Fibroblast of pulmonary artery (primary cell): ENCODE measurements at places on chromosomes 3 and 15.

DNA sequence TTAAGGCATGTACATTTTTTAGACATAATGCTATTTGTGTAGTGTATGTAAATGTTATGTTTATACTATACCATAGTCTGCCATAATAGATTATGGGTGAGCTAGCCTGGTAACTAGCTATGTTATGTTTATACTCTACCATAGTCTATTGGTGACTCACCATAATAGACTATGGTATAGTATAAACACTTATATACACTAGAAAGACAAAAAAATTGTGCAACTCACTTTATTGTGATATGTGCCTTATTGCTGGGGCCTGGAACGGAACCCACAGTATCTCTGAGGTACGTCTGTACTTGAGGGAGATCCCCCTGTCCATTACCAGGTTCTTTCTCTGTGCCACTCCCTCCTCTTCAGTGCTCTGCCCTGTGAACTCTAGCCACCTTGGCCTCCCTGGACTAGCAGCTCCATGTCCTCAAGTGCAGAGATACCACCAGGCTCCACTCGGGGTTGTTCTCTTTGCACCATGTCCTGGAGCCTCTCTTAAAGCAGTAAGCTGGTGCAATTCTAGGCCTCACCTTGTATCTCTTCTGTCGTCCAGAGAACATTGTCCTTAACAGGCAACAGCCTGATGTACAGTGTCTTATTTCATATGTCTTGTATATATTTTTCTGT lies 60.8 kb upstream of the PXYLP1 start:
- no peak for DNase-seq

DNA sequence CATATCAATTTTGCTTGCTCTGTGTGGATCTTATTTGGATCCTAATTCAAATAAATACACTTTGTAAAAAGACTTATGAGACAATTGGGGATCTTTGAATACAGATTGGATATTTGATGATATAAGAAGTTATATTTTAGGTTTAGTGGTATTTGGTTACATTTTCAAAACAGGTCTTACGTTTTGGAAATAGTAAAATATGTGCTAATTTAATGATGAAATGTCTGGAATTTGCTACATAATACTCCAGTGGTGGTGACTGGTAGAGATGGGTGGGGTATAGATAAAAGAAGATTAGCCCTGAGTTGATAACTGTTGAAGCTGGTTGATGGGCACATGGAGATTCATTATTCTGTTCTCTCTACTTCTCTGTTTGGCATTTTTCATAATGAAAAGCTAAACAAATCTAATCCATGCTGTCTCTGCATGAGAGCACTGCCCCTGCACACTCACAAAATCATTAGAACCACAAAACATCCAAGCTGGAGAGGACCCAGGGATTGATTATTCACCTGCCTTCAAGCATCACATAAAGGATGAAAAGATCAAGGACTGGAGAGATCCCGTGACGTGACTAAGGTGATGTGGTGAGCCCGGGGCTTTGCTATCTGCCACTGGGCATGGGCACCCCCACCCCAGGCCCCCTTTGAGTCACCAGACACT lies 58.9 kb downstream of the TLE3 start:
- DNase-seq = no peak

- DNase-seq = no peak
Observed at GRCh38 chr3:57826952-57827723, 71.0 kb downstream of the SLMAP start.

DNA sequence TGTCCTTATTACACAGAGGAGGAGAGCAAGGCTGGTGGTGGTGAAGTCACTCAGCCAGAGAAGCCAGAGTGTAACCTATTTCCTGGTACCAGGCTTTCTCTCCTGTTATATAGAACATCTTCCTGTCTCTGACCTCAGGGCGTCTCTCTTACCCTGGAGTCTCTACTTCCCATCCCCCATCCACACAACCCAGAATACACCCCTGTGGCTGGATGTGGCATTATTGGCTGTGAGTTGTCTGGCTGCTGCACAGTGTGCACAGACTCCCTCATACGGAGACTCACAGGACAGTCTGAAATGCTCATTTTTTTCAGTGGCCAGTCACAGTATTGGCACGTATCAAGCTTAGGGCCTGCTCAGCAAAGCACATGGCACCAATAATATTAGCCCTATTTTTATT lies 8.6 kb downstream of the PODXL2 start:
- DNase-seq = no peak

DNA sequence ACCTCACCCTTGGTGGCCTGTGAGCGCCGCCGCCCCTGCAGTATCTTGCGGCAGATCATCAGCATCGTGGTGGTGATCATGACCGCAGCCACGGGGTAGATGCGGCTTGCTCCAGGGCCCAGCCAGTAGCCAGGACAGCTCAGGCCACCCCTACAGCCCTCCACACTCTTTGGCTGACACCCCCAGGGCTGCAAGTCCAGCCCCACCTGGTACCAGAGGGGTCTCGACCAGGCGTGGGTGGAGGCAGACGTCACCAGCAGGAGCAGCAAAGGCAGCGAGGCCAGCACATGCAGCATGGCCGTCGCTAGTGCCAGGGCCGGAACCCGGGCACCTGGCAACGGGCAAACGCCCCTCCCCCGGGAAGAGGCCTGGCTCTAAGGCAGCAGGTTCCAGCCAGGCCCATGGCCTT lies at the start of gene TMEM89:
Gene TMEM89, minus strand, starts transcription at position 309 of the 409 bp plus-strand sequence. Its CDS starts 13 bp downstream, at position 296.
- no peak for DNase-seq

DNA sequence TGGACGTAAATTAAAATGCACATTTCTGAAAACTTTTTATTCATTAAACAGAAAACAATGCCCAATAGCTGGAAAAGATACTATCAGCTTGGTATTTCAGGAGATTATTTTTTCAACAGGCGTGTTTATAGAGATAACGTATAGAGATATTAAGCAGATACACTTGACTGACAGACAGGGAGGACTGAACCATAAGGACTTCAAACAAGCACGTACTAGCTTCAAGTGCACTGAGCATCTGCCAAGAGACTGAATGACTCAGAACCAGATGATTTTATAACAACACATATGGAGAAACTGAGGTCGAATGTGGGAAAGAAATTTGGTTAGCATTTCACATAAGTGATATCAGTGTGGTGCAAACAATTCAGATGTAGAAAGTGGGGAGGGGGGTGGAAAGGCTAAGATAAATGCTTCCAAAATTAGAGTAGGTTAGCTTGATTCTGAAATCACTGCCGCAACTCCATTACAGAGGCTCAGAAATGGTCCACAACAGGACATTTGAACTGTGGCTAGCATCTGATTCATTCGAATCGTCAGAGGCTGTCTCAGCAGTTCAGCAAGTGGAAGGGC lies 103.5 kb downstream of the SEMA6D start:
- DNase-seq = peak; percentile 83

- DNase-seq = no peak
Observed at GRCh38 chr15:96521386-96521785, 190.9 kb downstream of the NR2F2 start.

DNA sequence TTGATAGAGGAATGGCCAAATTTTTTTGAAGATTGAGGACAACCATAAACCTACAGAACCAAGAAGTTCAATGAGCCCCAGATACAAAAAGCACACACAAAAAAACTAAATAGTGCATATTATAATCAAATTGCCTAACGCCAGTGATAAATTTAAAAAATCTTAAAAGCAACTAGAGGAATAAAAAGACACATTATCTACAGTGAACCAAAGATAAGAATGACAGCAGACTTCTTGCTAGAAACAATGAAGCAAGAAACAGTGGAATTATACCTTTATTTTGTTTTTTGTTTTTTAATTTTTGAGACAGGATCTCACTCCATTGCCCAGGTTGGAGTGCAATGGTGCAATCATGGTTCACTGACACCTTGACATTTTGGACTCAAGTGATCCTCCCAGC lies 9.9 kb upstream of the SAMD7 start:
- no peak for DNase-seq

DNA sequence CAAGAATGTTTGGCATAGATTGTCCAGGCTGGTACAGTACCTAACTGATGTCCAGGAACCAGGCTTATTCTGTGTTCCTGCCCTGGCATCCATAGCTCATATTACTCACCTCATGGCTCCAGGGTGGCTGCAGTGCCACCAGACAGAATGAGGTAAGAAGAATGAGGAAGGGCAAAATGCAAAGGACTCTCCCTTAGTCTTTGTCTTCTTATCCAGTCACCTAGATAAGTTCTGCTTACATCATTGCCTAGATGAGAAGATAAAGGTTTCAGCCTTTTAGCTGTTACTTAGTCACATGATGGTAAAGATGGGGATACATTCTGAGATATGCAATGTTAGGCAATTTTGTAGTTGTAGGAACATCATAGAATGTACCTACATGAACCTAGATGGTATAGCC lies 45.8 kb downstream of the CHP1 start:
- DNase-seq = no peak

DNA sequence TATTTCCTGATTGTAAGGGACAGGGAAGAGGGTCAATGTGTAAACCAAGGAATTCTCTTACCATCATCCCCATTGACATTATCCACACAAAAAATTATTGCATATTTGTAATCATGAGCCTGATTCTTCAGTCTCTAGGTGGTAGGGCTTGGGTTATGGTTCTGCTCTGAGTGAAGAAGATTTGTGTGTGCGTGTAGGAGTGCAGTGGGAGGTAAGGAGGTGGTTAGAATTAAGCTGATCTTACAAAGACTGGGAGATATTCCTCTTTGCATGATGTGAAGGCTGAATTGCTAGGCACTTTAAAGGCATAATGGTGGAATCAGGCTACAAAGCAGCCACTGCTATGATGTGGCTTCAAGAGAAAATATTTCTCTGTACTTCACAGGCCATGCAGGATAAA lies 23.0 kb upstream of the MINDY4B start:
- DNase-seq = no peak

DNA sequence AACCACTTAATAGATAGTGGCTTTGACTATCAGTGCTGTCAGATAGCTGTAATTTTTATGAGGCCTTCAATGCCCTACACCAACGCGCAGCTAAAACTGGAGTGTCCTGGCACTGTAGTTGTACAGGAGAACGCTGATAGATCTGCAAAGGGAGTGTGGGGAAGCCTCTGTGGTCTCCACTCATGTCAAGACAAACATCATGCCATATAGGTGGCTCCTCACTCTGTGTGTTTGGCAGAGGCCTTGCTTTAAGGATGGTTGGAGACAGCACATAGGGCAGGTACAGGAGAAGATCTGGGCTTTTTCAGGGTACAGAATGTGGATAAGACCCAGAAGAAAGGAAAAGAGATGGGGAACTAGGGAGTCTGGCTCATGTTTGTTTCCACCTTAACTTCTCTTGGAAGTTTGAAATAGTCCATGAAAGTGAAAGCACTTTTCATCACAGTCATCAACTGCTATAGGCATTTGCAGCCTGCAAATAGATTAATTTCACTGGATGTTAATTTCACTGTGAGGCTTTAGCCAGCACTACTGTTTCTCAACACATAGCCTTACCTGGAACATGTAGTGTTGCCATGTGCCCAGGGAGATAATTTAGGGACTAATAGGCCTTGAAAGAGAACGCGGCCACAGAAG lies 425.8 kb upstream of the TBL1XR1 start:
- DNase-seq = no peak

DNA sequence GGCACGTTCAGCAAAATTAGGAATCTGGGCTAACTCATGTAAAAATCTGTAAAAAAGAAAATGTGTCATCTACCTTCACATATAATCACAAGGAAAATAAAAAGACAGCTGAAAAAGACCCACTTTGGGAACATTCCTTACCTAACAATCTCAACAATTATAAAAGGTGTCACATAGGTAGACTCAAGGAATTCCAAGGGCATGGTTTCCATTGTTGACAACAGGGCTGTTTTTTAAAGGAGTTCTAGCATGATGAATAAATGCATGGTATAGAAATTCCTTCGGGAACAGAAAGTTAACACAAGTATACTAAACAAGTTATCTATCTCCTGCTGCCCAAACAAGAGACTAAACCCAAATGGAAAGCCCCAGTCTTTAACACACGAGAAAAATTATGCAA lies 184.2 kb downstream of the GREM1 start:
- no peak for DNase-seq

DNA sequence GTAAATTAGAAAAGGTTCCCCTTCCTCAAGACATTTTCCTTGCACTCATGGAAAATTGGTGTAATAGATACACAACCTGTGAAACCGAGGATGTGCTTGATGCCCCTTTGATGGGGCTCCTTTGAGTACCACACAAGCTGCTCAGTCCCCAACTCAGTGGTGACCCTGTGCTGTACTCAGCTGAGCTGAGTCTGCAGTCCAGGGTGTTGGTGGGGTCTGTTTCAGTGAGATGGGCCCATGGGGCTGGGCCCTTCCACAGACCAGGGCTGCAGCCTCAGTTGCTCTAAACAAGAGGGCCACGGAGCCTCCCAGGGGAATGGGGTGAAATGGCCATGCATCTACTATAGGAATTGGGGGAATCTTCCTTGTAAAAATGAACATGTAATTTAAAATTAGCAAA lies 39.3 kb downstream of the KY start:
- DNase-seq = no peak

GRCh38 chr3:167203062-167203461 lies 177.0 kb downstream of the ZBBX start:
- DNase-seq = no peak

GRCh38 chr3:187445356-187445755 lies 77.2 kb downstream of the RTP4 start:
- DNase-seq = no peak

- no peak for DNase-seq
Observed at GRCh38 chr15:79962178-79962577, 8.8 kb downstream of the BCL2A1 start.

GRCh38 chr15:86555098-86555497 lies 475.4 kb downstream of the AGBL1 start:
- no peak for DNase-seq

GRCh38 chr15:31283043-31283442 lies 43.6 kb upstream of the KLF13 start:
- DNase-seq = no peak

GRCh38 chr15:80609512-80609946 lies 85.6 kb upstream of the ABHD17C start:
- DNase-seq = peak; percentile 88

DNA sequence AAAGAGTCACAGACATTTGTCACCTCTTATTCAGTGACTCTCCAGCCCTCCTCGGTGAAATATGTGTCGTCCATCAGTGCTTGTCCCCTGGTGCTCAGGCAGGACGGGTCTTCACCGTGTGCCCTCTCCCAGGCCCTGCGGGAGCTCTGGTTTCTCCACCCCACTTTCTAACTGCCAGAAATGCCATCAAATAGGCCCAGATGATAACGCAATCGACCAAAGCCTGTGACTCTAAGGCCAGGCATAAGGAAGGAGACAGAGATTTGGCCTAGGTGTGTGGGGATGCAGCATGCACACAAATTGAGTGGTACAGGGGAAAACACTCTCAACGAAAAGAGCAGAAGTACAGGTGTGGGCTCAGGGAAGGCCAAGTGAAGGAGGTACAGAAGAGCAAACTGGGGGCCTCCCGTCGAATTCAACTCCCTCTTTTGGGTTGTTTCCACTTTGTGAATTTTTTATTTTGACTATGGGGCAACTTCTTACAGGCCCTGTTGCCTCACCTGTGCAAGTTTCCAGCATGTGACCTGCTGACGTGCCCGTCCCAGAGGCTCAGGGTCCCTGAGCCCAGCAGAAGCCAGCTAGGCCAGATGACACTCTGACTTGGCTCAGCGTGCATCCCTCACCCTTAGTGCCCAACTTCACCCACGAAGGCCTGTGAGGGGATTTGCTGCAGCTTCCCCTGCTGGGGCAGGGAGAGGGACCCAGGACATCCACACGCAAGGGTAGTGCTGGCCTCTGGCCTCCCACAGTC lies 4.7 kb downstream of the NUP210 start:
- no peak for DNase-seq
